Fibroblast of gingiva (primary cell): ENCODE measurements at places on chromosomes 5 and 9.
A peak's percentile ranks its signal among the peaks of the same experiment; 100 is the strongest.

- no peak for DNase-seq
These were observed 62.5 kb downstream of the FXN start for GRCh38 chr9:69097923-69098593.

GRCh38 chr9:94164806-94165549 lies 80.7 kb downstream of the PTPDC1 start:
- DNase-seq, result no peak

- DNase-seq, result no peak
These were observed 936.6 kb downstream of the NR2F1-AS1 start for GRCh38 chr5:92644266-92644886.

- DNase-seq, result peak; percentile 48
These were observed 112.8 kb downstream of the DAPK1 start for GRCh38 chr9:87610200-87611155.

- DNase-seq, result no peak
These were observed 464.5 kb downstream of the RASEF start for GRCh38 chr9:82598241-82599039.

DNA sequence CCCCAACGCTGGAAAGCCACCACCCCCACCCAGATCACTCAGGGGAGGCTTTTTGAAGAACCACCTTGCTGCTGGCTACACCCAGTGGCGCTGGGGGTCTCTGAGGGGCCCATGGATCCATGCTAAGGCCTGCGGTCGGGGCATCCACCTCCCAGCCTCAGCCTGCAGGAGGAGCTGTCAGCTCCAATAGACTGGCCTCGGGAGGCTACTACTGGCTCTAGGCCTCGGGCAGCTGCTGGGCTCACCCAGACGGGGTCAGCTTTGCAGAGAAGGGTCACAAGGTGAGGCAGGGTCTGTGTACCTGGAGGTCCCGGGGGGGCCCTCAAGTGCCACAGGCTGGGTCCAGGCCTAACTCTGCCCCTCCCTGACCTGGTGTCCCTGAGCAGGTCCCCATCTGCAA lies 193.7 kb downstream of the OLFM1 start:
- no peak for DNase-seq
